ENCODE measurements at places on chromosomes 1 and 21.

DNA sequence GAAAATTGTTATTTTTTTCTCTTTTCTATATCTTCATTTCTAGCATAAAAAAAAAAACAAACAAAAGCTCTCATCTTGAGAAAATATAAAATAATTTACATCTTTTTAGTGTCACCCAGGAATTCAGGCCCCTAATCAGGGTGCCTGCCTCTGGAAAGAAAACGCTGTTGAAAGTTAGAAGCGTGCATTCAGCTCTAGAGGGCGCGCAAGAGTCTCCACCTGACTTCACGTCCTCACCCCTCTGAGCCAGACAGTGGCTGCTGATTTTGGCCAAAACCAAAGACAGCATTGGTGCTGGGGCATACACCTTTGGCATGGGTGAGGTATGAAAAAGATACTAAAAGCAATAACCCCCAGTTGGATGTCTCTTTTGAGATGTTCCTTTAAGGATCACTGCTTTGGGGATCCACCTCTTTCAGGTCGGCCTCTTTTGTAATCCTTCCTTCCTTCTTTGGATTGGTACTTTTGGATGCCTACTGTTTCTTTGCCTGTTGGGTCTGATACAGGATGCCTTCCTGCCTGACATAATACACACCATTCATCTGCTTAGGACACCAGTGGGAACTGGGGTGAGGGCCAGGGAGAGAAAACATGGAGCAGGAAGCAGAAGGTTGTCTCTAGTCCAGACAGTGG is 77.6 kb upstream of the CHRM3 start:
- DNase-seq: no peak

DNA sequence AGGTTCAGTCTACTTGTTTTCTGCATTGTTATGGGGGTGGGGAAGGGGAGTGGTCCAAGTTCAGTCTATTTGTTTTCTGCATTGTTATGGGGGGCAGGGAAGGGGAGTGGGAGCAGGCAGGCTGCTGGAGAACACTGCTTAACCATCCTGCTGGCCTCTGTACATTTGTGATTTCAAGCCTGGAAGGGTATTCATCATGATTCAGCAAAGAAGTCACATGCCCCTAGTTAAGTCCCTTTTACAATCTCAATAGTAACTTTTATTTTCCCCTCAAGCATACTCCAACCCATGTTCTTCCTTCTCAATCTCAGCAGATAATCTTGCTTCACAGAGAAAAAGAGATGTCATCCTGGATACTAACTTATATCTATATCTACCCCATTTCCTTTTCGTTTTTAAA is 7.9 kb downstream of the LYST start:
- no peak for DNase-seq

DNA sequence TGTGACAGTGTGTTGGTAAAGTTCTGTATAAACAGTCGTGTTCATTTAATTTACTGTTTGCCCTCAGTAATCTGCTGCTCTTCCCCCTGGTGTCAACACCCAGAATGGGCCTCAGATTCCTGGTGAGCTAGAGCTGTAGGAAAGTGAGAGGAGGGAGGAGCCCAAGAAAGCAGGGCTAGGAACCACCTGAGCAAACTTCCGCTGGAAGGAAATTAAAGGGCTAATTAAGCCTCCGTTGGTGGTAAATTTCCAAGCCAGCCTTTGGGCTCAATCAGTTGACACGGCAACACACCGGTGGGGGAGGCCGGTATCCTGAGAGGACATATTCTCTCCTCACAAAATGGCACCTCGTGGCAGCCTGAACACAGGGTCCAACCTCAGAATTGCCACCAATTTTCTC is 32.9 kb downstream of the RAB3B start:
- no peak for DNase-seq

DNA sequence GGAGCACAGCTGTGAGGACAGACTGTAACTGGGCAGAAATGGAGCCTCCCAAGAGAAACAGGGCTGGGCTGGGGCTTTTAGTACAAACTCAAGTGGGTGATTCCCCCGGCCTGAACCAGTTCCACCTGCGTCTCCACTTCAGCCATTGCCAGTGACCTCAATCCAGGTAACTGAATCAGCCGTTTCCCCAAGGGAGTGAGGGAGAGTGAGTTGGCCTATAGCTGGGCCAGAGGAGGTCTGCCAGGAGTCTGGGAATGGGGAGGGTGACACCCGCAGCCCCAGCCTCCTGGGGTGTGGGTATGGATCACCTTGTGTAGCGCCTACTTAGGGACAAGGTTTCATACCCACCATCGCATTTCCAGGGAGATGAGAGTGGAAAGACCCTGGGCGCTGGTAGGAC is 8.5 kb downstream of the SLC26A9 start:
- no peak for DNase-seq

DNA sequence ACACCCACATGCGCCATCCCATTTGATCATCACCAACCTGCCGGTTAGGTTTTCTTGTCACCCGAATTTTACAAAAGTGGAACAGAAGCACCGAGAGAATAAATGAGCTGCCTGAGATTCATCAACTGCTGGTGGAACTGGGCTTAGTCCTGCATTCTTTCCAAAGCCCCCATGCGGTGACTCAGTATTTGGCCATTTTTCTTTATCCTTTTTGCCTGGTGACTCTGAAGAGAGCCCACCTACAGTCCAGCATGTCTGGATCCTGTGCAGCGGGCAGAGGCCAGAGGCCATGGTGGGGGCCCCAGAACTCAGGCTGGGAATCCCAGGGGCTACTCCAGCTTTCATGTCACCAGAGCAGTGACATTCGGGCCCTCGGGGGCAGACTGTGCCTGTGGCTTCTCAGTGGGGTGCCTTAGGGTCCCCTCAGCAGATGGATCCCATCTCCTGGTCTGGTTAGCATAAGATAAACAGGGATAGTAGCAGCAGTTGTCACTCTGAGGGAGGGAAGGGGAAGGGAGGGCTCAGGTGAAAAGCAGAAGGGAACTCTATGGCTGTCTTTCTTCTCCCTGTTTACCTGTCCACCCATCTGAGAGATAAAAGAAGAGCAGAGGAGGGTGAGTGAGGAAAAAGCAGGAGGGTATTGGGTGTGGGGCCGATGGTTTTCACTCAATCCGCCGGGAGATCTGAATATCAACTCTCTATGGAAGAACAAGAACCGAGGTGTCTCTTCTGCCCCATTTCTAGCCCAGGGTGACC is 63.2 kb downstream of the KIF26B start:
- DNase-seq: no peak

DNA sequence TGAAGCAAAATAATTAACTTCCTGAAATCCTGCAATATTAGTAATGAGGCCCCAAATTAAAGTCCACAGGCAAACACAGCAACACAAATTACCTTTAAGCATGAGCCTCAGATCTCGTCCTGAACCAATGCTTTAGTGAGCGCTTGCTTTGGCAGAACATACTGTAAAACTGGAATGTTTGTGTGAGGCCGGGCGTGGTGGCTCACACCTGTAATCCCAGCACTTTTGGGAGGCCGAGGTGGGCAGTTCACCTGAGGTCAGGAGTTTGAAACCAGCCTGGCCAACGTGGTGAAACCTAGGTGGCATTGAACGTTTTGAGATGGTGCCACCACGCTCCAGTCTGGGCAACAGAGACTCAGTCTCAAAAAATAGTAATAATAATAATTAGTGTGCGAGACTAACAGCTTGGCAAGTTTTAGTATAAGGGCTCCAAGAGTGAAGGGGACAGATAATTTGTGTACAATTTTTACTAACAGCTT is 17.8 kb downstream of the SFPQ start:
- no peak for DNase-seq

- DNase-seq: no peak
These were observed 44.2 kb downstream of the FAAH start for GRCh38 chr1:46438346-46438745.

- DNase-seq: no peak
These were observed 8.3 kb downstream of the GPR37L1 start for GRCh38 chr1:202130816-202131522.

DNA sequence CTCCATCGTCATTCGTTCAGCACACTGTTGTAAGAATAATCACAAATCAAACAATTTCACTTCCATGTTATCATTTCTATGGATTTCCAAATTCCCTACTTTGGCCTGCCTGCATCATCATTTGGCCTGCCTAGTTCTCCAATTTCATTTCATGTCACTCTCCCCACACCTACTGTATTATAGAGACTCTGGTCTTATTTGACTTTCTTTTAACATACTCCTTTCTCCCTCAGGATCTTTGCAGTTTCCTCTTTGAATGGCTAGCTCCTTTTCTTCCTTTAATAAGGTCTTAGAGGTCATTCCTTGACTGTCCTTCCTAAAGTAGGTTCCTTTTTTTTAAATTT is 36.3 kb upstream of the PODN start:
- DNase-seq: no peak

- DNase-seq: no peak
These were observed 24.2 kb downstream of the WDTC1 start for GRCh38 chr1:27258598-27258997.

- DNase-seq: no peak
These were observed 65.9 kb downstream of the MACF1 start for GRCh38 chr1:39270368-39270767.

- DNase-seq: no peak
These were observed 153.2 kb downstream of the PIK3R3 start for GRCh38 chr1:45979074-45979777.

- no peak for DNase-seq
These were observed 18.5 kb downstream of the SERTAD4 start for GRCh38 chr1:210250998-210251679.

DNA sequence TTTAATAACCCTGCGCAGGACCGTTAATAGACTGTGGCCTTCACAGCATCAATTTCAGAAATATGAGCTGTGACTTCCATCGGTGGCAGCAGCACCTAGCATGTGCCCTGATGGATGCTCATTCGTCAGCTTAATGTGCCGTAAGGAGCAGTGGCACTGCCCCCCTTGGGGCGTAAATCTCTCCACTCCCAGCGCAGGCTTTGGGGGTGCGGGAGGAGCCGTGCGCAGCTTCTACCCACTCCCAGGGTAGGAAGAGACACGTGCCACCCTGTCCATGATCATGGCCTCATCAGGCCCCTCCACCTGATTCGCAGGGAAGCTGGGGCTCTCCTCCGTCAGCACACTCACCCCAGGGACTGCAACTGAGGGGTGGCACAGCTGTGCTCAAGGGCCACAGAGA is 149.5 kb downstream of the NPHP4 start:
- no peak for DNase-seq

GRCh38 chr1:173560285-173560880 is 42.5 kb downstream of the SLC9C2 start:
- no peak for DNase-seq

GRCh38 chr1:96025062-96025461 is 696.5 kb upstream of the PTBP2 start:
- no peak for DNase-seq

DNA sequence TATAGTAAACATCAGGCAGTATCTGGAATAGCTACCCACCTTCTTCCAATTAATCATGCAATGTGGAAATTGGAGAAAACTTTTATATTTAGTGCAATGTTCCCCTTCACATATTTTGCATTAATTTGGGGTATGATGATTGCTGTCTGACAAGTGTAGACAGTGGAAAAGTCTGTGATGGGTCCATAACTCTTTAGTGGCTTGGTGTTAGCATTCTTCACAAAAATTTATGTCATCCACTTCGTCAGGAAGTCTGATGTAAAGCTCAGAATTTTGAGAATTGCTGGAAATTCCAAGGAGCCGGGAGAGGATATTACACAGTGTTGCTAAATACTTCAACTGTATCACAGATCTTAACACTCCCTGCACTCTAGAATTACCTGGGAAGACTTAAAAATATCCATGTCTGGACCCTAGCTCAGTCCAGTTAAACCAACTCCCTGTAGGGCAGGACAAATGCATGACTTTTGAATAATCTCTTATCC is 549.7 kb upstream of the PLXNA2 start:
- no peak for DNase-seq

DNA sequence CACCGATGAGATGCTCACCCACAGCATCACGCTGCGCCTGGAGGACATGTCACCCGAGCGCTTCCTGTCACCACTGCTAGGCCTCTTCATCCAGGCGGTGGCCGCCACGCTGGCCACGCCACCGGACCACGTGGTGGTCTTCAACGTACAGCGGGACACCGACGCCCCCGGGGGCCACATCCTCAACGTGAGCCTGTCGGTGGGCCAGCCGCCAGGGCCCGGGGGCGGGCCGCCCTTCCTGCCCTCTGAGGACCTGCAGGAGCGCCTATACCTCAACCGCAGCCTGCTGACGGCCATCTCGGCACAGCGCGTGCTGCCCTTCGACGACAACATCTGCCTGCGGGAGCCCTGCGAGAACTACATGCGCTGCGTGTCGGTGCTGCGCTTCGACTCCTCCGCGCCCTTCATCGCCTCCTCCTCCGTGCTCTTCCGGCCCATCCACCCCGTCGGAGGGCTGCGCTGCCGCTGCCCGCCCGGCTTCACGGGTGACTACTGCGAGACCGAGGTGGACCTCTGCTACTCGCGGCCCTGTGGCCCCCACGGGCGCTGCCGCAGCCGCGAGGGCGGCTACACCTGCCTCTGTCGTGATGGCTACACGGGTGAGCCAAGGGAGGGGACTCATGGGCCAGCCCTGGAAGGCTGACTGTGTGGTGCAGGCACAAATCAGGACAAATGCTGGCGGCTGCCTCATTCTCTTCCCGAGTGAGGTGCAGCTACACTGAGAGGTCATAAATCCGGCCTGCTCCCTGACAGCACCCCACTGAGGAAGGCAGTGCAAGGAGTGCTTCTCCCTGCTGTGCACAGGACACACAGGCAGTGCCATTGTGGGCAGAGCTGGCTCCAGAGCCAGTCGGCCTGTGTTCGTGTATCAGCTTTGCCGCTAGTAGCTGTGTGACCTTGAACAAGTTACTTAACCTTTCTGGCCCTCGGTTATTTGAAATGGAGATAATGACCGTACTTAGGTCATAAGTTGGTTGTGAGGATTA is 9.4 kb downstream of the CELSR2 start:
- DNase-seq: no peak

DNA sequence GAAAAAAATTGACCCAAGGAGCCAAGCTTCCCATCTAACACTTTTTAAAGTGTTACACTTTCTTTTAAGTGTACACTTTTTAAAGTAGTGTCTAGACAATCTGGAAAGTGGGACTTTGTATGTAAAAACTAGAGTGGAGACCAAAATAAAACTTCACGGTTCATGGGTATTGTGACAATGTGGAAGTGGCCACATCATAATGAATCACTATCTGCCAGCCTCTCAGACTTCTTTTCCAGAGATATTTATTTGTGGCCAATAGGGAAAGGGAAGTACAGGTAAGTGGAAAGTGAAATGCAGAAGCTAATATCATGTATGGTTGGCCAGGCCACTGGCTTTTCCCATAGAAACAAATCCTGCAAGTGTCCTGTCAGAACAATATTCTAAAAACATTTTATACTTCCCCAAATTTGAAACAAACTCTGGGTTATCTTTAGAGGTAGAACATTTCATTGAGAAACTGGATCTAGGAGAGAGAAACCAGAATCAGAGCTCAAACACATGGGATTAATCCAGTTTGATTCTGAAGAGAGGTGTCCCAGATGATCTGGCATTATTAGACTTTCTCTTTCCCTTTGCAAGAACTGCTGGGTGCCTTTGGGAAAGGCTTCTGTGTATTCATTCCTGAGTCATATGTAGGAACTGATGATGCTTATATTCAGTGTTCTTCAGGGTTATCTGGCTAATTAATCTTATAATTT is 2.0 kb downstream of the TNFSF18 start:
- no peak for DNase-seq

- no peak for DNase-seq
These were observed 18.6 kb downstream of the KRTAP10-1 start for GRCh38 chr21:44521301-44521927.

Measured in GM04504 (cell line).